Coronary artery (tissue), 2 donors: ENCODE measurements at places on chromosomes 5 and 9.

GRCh38 chr5:10621832-10622231, 58.0 kb downstream of the ANKRD33B start:
- DNase-seq, result no peak

GRCh38 chr9:110835859-110836271, 167.3 kb downstream of the MUSK start:
- DNase-seq, result no peak

- DNase-seq, result no peak
Observed at GRCh38 chr5:1762883-1763547, 36.6 kb downstream of the MRPL36 start.

DNA sequence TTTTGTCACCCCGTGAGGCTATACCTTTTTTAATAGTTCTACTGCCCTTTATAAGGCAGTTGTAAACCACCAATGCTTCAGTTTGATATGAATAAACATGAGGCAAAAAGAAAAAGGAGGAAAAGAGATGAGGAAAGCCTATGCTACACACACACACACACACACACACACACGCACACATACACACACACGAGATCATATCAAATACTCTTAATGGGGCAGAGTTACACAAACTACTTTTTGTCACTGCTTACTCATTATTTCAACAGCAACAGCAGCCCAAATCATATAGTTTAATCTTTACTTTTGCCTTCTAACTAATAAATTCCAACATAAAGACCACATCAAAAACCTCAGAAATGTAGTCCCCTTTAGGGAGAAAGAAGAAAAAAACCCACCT, 116.8 kb upstream of the PAM start:
- no peak for DNase-seq

DNA sequence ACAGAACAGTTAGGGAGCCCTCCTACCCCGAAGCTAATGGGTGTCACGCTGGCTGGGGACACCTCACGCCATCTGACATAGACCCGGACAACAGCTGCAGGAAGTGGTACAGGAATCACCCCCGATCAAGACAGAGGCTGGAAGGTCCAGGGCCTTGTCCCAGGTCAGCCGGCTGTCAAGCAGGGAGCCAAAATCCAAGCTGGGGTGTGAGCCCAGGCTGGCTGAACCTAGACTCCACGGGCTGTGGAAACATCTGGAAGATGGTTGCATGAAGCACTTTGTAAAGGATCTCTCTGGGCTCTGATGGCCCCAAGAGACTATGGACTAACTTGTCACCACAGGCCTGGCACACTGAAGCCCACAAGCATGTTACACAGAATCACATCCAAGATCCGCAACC, 68.9 kb upstream of the STXBP1 start:
- DNase-seq, result no peak

DNA sequence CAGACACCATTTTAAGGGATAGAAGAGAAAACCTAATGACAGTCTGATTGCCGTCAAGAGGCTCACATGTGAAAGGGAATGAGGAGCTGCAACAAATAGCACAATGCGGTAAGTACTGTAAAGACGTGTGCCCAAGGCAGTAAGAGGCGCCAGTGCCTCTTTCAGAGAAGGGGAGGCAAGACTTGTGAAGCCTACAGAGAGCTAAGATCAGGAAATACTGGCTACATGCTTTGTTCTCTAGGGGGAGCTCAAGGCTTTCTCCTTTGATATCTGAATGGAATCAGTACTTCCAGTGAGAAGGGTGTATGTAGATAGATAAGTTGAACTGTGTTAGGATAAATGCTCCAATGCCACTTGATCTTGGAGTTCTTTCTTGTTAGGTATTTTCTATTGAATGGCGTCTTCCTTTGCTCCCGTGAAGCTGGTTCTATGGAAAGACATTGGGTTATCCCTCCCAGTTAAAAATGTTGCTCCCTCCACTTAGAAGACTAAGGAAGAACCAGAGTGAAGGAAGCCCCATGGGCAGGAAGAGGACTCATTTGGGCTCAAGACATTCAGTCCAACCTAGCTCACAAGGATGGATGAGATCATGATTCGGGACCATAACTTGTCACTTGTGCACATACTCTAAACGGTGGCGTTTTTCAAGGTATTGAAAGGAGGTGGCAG, 23.5 kb upstream of the ALDOB start:
- DNase-seq, result no peak

- no peak for DNase-seq
Observed at GRCh38 chr5:159001247-159001646, 98.5 kb downstream of the EBF1 start.

GRCh38 chr9:87613265-87614111, 112.4 kb upstream of the CTSL start:
- no peak for DNase-seq

- DNase-seq, result no peak
Observed at GRCh38 chr5:10235350-10235749, 14.3 kb downstream of the ATPSCKMT start.
